IPS DF 6.9 (cell line): ENCODE measurements at places on chromosomes 13 and 19.

GRCh38 chr19:33689868-33690267 is 68.1 kb downstream of the CHST8 start:
- no peak for DNase-seq

DNA sequence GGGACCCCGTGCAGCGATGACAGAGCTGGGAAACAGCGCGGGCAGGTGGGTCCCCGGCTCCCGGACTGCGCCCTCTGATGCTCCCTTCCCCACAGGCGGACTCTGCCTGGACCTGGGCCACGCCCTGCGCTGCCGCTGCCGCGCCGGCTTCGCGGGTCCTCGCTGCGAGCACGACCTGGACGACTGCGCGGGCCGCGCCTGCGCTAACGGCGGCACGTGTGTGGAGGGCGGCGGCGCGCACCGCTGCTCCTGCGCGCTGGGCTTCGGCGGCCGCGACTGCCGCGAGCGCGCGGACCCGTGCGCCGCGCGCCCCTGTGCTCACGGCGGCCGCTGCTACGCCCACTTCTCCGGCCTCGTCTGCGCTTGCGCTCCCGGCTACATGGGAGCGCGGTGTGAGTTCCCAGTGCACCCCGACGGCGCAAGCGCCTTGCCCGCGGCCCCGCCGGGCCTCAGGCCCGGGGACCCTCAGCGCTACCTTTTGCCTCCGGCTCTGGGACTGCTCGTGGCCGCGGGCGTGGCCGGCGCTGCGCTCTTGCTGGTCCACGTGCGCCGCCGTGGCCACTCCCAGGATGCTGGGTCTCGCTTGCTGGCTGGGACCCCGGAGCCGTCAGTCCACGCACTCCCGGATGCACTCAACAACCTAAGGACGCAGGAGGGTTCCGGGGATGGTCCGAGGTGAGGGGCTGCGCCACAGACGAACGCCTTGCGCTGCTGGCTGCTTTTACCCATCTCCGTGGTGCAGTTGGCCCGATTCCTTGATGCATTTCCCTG is 7.8 kb upstream of the SELENOV start:
- peak; percentile 68 for DNase-seq

GRCh38 chr13:60679928-60680694 is 283.1 kb downstream of the TDRD3 start:
- DNase-seq = no peak

- DNase-seq = no peak
Observed at GRCh38 chr13:112968380-112968909, 569 bp upstream of the MCF2L start.

GRCh38 chr19:995051-995827 is 5.0 kb upstream of the GRIN3B start:
- DNase-seq = no peak

DNA sequence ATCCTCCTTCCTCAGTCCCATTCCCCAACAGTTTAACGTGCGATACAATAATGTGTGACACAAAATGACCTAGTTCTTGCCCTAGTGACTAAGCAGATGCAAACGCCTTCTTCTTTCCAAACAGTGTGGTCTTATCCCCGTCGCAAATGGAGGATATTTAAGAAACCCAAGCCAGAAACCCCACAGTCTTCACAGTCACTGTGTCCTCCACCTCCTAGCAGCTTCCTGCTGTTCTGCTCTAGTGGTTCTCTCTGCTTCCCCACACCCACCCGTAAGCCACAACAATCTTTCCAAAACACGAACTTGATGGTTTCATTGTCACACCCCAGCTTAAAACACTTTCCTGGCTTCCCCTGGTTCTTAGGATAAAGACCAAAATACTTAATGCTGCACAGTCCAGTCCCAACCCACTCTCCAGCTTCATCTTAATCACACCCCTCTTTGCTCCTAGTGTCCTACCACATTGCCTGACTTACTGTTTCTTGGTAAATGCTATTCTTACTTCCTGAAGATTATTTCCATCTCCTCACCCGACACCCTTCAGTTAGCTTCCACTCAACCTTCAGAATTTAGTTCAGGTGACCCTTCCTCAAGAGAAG is 32.3 kb downstream of the ITM2B start:
- no peak for DNase-seq

DNA sequence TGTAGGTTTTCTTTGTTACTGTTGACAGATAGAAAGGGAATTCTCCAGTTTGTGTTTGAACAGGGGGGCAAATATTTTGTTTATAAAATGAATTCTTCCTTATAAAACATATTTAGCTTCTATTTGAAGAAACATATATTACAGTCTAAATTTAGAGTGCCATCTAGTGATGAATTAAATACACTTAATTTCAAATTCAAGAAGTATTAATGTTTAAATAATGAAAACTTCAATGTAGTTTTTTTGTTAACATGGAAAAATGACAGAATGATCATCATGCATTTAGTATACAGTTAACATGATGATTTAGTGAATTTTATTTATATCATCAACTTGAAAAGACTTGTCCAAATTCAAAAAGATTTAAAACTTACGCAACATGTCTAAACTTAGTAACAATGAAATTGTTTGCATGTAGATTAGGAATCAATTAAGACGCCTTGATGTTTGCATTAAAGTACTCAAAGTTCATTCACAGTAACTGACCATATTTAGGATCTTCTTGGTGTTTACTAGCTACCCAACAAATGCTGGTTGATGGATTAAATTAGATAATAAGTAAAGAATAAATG is 765.9 kb upstream of the SLITRK1 start:
- DNase-seq = no peak

- DNase-seq = no peak
Observed at GRCh38 chr19:39681416-39681815, 22.9 kb upstream of the LGALS14 start.

- no peak for DNase-seq
Observed at GRCh38 chr13:39563470-39563735, 39.6 kb downstream of the LHFPL6 start.

GRCh38 chr13:111359237-111359915 is 38.9 kb downstream of the TEX29 start:
- peak; percentile 11 for DNase-seq

- no peak for DNase-seq
Observed at GRCh38 chr19:46131485-46132143, 7.1 kb upstream of the IGFL3 start.

GRCh38 chr13:23922005-23922932 is 25.0 kb upstream of the C1QTNF9B start:
- peak; percentile 4 for DNase-seq

DNA sequence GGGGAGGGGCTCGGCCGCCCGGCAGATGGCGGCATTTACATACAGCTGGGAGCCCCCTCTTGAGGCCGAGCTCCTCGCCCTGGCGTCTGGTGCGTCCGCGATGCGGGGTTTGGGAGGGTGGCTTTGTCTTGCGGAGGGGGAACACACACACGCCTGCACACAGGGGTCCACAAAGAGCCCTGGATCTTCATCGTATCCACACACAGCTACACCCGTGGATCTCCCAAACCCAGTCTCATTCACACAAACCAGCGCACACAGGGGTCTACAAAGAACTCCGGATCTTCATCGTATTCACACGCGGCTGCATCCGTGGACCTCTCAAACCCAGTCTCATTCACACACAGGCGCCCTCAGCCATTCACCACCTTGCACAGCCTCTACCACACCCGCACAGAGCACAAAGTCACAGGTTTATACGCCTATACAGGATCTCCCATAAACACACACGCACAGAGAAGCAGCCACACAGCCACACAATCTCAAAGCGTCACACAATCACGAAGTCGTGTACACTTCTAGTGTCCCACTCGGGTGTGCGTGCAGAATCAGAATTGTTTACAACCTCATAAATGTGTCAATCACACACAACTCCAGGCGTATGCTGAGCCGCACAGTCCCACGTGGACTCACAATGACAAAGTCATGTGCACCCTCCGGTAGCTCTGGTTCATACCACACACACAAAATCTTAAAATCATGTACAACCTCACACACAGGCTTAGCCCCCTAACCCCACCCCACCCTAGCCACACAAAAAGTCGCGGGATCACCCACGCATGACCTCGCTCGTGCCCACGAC is 550 bp upstream of the DLL3 start:
- no peak for DNase-seq

- no peak for DNase-seq
Observed at GRCh38 chr13:77554069-77554468, 18.6 kb downstream of the SCEL start.

DNA sequence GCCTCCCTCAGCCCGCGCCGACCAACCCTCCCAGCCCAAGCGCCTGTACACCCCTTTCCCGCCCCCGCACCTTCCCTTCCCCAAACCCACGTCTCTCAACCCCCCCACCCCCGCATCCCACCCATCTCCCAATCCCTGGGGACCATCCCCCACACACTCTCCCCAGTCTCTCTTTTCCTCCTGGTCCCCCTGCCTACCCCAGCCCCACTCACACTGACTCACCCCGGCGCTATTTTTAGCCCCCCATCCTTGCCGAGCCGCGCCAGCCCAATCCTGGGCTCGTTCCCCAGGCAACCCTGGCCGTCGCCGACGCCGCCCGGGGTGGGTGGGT is 11.7 kb downstream of the CIC start:
- DNase-seq = no peak

DNA sequence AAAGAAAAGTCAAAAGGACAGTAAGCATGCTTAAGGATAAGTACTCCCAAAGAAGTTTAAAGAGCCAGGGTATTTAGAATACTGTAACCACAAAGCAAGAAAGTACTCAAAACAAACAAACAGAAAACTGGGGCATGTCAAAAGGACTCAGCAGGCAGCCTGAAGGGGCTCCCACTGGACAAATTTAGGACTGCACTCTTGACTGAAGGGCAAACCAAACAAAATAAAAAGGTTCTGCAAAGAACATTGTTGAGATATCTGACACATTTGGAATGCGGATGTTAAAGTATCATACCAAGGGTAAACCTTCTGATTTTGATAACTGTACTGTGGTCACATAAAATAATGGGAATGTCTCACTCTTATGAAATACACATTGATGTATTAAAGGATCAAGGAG is 157.4 kb downstream of the TNFSF13B start:
- DNase-seq = no peak

DNA sequence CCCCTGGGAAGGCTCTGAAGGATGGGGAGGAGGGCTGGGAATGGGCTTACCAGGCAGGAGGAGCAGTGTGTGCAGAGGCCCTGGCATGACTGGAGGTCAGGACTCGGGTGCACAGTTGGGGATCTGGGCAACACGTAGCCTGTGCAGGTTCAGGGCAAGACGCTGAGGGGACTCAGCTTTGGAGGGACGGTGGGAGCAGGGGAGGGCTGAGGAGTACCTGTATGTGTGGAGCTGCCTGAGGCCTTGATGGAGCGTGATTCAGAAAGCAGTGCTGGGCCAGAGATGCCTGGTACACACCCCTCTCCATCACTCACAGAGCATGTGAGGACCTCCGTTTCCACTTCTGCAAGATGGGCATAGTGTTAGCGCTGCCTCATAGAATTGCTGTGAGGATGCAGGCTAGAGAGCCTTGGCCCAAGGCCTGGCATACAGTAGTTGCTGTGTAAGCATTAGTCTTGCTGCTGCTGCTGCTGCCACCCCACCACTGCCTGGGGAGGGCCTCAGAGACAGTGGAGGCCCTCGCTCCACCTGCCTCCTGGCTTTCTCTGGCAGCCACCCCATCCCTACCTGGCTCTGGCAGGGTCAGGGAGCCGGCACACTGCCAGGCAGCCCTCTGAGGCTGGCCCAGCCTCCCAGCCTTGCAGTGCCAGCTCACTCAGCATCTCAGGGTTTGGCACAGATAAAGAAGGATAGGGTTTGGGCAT is 2.4 kb downstream of the PAK4 start:
- no peak for DNase-seq

DNA sequence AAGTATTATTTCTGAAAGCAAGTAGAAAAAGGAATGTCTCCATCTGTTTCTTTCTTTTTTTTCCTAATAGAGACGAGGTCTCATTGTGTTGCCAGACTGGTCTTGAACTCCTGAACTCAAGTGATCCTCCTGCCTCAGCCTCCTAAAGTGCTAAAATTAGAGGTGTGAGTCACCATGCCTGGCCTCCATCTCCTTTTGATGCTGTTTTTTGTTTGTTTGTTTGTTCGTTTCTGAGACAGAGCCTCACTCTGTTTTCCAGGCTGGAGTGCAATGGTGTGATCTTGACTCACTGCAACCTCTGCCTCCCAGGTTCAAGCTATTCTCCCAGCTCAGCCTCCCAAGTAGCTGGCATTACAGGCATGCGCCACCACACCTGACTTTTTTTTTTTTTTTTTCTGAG is 14.5 kb upstream of the ABCC4 start:
- DNase-seq = no peak

DNA sequence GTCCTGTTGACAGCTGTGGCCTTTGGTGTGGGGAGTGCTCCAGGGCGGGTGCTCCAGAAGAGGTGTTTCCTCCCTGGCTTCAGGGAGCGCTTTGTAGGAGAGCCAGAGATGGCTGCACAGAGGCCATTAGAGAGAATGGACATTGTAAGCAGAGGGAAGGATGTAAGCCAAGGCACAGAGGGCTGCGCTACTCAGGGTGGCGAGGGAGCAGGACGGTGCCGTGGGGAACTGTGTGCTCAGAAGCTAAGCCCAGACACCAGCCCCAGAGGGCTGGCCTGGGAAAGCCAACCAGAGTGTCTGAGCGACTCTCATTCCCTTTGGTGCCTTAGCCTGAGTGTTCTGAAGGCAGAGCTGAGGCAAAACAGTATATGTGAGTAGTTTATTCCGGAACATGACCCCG is 92.2 kb downstream of the TSHZ3 start:
- DNase-seq = no peak

GRCh38 chr19:51702103-51702824 is 9.1 kb downstream of the SPACA6 start:
- peak; percentile 47 for DNase-seq

DNA sequence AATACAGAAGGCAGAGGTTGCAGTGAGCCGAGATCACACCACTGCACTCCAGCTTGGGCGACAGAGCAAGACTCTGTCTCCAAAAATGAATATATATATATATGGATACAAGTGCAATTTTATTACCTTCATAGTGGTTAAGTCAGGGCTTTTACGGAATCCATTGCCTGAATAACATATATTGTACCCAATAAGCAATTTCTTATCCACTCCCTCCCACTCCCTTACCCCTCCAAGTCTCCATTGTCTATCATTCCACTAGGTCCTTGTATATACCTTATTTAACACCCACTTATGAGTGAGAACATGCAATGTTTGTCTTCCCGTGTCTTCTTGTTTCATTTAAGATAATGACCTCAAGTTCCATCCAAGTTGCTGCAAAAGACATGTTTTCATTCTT is 48.3 kb upstream of the AKAP11 start:
- no peak for DNase-seq

- DNase-seq = peak; percentile 99
Observed at GRCh38 chr19:44891016-44891882, at the start of gene TOMM40. TOMM40 (plus strand) TSS chr19:44891254; CDS start chr19:44891416, 162 bp downstream.

- DNase-seq = no peak
Observed at GRCh38 chr13:111492341-111492950, 172.0 kb downstream of the TEX29 start.

DNA sequence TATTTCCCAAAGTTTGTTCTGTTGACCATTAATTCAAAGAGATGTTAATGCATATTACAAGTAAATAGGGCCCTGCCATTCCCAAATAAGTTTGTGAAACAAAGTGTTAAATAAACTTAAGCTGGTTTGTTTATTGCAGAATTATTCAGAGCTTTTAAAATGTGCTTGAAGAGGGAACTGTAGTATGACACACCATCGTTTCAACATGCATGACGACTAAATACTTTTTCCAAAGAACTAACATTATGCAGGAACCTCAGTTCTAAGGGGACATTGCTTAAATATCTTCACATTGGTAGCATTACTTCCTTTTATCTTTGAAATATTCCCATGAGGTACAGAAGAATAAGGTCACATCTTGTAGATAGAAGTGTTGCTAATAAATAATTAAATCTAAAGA is 14.6 kb downstream of the LHFPL6 start:
- no peak for DNase-seq

GRCh38 chr13:40345654-40346372 is 320.6 kb downstream of the FOXO1 start:
- no peak for DNase-seq
